ENCODE measurements at places on chromosomes 5 and 9.

- DNase-seq = no peak
Measured at GRCh38 chr5:62653001-62653863, 74.6 kb downstream of the LRRC70 start.

DNA sequence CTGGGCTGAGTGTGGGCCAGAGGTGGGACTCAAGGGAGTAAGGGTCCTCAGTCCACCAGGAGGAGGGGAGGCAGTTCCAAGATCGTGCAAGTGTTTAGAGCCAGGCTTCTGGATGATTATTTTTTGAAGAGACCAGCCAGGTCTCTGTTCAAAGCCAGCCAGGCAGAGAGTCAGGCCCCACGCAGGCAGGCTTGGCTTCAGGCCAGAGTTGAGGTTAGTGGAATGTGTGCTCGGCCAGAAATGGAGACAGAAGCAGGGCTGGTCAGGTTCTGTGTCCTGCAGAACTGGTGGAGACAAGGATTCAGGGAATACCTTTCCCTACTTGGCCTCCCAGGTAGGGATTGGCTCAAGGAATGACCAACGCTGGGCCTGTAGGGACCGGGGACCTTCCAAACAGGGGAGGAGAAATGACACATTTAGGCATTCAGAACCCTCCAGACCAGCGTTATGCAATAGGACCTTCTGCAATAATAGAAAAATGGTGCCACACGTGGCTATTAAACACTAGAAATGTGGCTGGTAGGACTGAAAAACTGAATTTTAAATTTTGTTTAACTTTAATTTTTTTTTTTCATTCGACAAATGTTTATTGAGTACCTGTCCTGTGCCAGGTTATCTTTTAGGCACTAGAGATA is 106.2 kb downstream of the CMYA5 start:
- DNase-seq = no peak

GRCh38 chr5:3428334-3428733 is 167.3 kb upstream of the IRX1 start:
- no peak for DNase-seq

GRCh38 chr5:58842852-58843251 is 260.0 kb downstream of the RAB3C start:
- no peak for DNase-seq

GRCh38 chr9:80520231-80520630 is 948.5 kb downstream of the TLE4 start:
- no peak for DNase-seq

DNA sequence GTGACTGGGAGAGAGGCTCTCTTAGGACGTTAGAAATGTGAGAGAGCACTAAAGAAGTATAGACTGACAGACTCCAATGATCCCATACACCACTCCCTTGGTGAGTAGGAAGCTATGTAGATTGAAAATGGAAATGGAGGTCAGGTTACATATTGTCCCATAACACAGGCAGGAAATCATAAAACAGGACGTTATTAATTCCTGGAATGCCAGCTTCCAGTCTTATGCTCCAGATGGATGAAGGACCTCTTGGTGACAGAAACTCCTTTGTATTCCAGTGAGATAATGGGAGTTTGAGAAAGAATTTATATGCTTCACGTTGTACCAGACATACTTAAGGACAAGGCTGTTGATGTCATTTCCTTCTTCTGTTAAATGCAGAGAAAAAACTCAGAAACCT is 338.2 kb upstream of the ITGA1 start:
- DNase-seq = no peak
